ENCODE measurements at places on chromosomes 1 and 21.

GRCh38 chr1:246748867-246749266, 24.7 kb downstream of the SCCPDH start:
- no peak for DNase-seq

DNA sequence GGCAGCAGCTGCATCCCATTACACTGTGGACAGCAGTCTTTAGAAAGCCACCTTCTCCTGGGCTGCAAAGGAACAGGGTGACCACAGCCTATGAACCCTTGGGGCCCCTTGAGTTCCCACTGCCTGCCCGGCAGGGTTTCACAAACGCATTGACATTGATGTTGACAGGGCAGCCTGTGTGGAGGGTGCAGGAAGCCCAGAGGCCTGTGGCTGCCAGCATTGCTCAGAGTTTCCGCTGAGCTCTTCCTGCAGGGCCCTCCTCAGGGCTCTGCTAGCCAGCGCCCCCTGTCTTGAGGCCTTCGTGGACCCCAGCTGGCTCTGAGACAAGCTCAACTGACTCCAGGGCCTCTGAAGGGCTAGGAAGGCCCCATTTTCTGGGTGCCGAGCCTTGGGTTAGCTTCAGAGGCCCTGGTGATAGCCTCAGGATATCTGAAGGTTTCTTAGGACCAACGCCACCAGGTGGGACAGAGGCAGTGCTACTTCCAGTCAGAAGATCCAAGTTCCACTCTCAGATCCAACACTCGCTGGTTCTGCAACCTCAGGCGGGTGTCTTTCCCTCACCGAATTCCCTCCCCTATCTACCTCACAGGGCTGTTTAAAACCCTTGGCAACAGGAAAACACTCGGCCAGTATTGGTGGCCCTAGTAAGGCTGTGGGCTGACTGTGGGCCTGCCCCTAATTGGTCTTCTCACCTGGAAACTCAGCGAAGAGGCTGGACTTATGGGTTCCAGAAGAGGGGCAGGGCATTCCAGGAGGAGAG, 27.2 kb upstream of the EPS8L3 start:
- peak; percentile 84 for DNase-seq

DNA sequence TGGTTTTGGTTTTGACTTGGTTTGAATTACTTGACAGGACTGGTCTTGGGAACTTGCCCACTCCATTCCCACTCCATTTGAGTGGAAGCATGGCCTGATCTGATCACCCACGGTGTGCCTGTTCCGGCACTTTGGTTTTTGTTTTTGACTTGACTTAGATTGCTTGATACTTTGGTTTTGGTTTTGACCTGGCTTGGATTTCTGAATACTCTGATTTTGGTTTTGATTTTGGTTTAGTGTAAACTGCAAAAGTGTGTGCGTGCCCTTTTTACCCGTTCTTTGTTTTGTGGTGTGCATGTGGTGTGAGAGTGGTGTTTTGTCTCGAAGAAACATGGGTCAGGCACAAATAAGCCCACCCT, 50.0 kb downstream of the ADCY10 start:
- no peak for DNase-seq

DNA sequence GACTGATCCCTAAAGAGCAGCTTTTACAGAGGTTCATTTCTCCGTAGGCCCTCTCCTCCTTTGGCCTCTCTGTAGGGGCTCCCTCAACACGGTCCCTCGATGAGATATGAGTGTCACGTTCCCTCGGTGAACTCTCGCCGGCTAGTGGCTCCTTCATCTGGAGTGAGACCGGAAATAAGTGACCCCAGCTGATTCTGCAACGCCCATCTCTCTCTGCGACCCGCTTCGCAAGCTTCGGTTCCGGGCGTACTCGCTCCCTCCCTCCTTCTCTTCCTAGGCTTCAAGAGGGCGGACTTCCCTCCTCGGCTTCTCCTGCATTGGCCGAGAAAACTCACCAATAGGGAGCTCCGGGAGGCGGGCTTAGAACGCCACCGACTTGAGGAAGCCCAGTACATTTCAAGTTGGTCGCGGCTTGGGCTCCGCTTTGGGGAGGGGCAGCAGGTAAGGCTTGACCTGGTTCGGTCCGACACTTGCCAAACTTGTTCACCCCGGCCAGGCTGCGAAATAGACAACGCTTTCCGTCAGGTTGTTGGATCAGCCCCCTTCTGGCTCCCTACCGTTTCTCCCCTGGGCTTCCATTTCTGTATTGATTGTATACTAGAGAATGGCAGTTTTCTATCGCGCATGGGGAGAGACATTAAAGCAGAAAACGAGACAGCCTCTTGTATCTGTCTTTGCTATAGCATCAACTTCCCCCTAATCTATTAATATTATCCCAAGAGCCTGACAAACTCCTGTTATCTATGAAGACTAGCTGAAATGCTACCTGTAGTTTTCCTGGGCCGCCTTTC, at the start of the genes ANKRD34A and POLR3GL:
Gene ANKRD34A (minus strand): TSS at position 248 of the 791 bp plus-strand sequence. CDS start 2,816 bp downstream, outside the sequence.
Gene POLR3GL (plus strand): TSS at position 363 of the 791 bp plus-strand sequence. CDS start 10,176 bp downstream, outside the sequence.
- DNase-seq: peak; percentile 94

DNA sequence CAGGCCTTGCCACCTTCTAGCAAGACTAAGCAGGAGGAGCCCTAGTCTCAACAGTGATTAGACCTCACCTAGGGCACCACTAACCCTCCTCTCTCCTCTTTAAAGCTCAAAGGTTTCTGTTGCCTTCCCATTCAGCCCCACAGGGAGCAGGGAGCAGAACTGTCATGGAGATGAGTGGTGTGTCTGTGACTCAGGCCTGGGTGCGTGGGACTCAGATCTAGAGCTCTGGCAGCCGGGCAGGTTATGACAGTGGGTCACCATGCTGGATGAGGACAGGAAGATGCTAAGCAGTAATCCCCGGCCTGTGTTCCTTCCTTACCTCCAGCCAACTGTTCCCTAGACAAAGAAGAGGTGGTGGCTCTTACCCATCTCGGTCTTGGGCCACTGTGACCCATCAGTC, 60.1 kb upstream of the COA6 start:
- no peak for DNase-seq

GRCh38 chr1:19439464-19440171, 45.7 kb downstream of the CAPZB start:
- peak; percentile 44 for DNase-seq

DNA sequence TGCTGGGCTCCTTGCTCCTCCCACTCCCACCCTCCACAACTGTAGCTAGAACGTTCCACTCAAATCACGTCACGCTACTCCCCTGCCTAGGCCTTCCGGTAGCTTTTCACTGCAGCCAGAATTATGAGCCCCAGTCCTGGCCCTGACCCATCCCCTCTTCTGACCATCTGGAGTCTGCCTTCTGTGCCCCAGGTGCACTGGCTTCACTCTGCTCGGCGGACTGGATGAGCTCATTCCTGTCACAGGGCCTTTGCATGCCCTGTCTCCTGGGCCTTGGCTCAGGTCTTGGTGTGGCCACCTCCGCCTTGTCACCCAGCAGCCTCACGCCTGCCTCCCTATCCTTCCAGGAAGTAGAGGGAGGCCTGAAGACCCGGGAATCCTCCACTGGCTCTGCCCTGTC, 62.5 kb upstream of the ACTL8 start:
- no peak for DNase-seq

GRCh38 chr1:226665505-226666163, 73.4 kb downstream of the ITPKB start:
- no peak for DNase-seq

DNA sequence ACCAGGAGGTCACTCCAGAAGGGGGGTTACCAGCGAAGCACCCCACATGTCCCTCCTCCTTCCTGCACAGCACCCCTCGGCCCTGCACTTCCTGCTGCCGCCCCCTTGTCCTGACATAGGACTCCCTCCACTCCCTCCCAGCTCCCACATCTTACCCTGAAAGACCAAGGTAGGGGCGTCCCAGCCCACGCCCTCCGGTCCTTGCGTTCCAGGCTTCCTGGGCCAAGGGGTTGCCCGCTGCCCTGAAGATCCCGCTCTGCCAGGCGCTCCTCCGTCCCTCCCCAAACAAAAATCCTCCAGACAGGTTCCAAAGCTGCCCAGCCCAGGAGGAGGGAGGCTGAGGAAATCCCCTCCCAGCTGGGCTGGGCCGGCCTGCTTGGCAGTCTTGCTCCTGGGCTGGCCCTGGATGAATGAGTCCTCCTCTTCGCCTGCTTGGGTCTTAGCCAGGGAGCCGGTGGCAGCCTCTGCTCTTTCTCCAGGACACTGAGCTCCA, at the start of gene RHBDL2:
Gene RHBDL2 (minus strand): TSS at position 304 of the 493 bp plus-strand sequence. CDS start 22,618 bp downstream, outside the sequence.
- DNase-seq: no peak

DNA sequence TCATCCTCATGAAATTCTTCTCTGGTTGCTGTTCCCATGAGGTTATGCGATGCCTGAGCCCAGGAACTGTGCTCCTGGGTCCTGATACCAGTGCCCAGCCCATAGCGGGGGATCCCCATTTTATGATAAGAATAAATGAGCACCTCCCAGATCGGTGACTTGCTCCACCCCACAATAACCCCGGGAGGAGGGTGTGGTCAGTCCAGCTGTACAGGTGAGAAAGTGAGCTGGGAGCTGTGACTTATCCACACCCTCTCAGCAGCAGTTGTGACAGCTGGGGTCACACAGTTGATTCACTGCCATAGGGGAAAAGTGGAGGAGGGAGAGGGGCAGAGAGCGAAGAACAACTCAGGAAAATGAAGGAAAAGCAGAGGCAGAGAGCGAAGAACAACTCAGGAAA, 33.4 kb downstream of the OR2G3 start:
- DNase-seq: no peak

DNA sequence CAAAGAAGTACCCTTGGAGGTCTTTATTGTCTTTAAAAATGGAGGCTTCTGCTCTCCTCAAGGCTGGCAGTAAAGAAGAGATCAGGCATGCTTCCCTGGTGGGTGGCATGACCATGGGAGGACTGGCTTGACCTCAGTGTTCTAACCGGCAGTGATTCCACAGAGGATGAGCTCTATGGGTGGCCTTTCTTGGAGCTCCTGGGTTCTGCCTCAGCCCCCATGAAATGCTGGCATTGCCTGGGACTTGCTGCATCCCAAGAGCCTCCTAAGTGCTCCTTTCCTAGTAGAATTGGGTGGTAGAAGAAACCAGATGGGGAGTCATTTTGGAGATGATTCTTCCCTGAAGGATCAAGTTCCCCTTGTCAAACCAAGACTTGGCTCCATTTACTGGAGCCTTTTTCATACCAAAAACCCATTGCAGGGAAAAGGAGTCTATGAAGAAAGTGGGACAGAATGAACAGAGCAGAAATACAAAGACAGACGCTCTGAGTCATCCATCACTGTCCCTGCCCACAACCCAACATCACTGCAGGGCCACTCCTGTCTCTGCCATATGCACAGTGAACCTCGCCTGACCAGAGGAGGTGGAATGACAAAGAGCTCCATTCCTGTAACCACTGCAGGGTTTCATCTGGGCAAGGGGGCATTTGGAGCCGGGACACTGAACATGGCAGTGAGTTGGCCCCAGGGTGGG, 42.4 kb downstream of the RIMS3 start:
- no peak for DNase-seq

GRCh38 chr1:8985915-8986813, 40.1 kb downstream of the SLC2A7 start:
- DNase-seq: no peak

DNA sequence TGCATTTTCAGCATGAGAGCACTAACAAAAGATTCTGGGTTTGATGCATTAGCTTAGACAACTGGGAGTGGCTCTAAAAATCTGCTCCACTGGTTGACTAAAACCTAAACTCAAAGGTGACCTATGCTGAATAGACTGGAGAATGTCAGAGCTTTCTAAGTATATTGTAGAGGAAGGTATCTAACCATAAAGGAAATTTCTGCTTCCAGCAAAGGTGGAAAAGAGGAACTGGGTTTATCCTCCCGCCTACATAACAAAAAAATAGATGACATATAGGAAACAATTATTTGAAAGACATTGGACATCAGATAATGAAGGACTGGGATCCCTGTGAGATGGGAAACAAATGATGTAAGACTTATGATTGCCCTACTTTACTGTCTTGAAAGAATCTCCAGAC, 35.8 kb upstream of the CR2 start:
- DNase-seq: no peak

DNA sequence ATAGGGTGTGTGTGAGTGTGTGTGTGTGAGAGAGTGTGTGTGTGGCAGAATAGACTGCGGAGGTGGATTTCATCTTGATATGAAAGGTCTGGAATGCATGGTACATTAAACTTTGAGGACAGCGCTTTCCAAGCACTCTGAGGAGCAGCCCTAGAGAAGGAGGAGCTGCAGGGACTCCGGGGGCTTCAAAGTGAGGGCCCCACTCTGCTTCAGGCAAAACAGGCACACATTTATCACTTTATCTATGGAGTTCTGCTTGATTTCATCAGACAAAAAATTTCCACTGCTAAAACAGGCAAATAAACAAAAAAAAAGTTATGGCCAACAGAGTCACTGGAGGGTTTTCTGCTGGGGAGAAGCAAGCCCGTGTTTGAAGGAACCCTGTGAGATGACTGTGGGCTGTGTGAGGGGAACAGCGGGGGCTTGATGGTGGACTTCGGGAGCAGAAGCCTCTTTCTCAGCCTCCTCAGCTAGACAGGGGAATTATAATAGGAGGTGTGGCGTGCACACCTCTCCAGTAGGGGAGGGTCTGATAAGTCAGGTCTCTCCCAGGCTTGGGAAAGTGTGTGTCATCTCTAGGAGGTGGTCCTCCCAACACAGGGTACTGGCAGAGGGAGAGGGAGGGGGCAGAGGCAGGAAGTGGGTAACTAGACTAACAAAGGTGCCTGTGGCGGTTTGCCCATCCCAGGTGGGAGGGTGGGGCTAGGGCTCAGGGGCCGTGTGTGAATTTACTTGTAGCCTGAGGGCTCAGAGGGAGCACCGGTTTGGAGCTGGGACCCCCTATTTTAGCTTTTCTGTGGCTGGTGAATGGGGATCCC, 18.3 kb upstream of the HDAC1 start:
- DNase-seq: peak; percentile 87

DNA sequence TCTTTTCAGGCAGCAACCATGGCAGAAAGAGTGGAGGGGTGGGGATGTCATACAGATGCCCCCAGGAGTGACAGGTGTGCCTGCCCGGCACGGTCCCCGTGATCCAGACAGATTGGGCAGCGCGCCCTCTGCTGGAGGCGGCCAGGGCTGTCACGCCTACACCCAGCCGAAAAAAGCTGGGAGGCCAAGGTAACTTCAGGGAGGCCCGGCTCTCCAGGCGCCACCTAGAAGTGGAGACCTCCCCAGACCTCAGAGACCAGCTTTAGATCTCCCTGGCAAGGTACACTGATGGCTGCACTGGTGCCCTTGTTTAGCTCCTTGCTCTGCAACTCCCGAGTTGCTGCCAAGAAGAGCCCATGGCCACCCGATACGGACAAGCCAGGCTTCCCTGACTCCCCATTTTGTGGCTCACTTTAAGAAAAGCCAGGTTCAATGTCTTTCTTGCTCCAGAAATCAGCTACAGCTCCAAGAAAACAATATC, 6.6 kb downstream of the GOLT1A start:
- DNase-seq: peak; percentile 64

DNA sequence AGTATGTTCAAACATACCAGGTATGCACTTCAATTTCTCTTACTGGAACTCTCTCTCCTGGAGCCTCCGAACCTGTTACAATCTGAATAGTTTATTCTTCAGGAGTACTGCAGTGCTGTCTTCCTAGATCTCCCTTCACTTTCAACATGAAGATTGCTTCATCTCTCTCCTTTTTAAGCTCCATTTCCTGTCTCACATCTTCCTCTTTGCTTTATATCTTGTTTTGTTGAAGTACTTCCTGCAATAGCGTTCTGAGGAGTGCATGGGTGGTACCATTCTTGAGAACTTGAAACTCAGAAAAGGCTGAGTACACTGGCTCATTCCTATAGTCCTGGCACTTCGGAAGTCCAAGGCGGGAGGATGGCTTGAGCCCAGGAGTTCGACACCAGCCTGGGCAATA, 15.7 kb upstream of the C1orf146 start:
- no peak for DNase-seq

GRCh38 chr1:236760986-236761385, 34.1 kb upstream of the MTR start:
- no peak for DNase-seq

GRCh38 chr1:11147197-11147770, 41.9 kb upstream of the ANGPTL7 start:
- DNase-seq: no peak

Measured in CD4-positive, alpha-beta T cell treated with Interleukin-15 for 4 hours (primary cell).